ENCODE measurements at places on chromosomes 16 and 17. TPM values are rescaled to one million over a fixed set of nuclear protein-coding genes. Genes with fewer than 3 reads are reported as not detected.

- DNase-seq: no peak
Measured at GRCh38 chr16:85360323-85361277, 248.3 kb upstream of the CIBAR2 start.

GRCh38 chr17:79018370-79018695 is 5.6 kb upstream of the C1QTNF1 start:
- no peak for DNase-seq

- no peak for DNase-seq
Measured at GRCh38 chr16:3358871-3359270, 3.2 kb downstream of the OR2C1 start.

DNA sequence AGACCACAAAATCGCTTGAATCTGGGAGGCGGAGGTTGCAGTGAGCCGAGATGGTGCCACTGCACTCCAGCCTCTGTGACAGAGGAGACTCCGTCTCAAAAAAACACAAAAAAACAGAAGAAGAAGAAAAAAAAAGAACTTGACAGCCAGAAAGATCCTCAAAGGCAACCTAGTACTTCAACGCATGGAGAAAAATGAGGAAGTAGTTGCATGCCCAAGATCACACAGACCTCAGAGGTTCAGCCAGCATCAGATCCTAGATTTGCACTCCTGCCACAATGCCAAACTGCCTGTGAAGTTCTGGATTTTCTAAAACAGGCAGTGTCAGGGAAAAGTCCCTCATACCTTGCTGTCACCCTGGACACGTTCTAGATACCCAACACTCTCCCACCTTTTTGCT is 1.5 kb downstream of the ATPAF2 start:
- DNase-seq: no peak

PDK2 gene
- total RNA-seq: 3.9 TPM

GRCh38 chr16:84502581-84502980 is 1.9 kb downstream of the MEAK7 start:
- DNase-seq: no peak

DNA sequence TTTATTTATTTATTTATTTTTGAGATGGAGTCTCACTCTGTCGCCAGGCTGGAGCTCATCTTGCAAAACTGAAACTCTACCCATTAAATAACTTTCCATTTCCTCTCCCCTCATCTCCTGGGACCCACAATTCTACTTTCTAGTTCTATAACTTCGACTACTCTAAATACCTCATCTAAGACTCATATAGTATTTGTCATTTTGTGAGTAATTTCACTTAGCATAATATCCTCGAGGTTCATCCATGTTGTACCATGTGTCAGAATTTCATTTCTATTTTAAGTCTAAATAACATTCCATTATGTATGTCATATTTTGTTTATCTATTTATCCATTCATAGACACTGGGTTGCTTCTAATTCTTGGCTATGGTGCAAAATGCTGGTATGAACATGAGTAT is 5.1 kb upstream of the NT5M start:
- DNase-seq: no peak

CLEC19A gene
- total RNA-seq: not detected

DNA sequence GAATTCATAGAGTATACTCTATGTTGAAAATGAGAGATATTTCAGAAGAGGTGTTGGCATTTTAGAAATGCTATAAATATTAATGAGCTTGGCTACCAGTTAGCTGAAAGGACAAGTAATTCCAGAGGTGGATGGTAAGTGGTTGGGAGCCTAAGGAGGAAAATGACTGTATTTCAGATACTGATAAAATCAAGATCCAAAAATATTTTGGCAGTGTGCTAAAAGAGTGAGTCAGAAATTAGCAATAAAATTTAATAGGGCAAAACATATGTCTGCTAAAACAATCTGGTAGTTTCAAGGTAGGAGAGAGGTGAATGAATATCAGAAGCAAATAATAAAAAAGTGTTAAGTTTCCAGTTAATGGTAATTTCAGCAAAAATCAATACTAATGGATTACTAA is 1287.9 kb downstream of the CDH8 start:
- DNase-seq: no peak

DNA sequence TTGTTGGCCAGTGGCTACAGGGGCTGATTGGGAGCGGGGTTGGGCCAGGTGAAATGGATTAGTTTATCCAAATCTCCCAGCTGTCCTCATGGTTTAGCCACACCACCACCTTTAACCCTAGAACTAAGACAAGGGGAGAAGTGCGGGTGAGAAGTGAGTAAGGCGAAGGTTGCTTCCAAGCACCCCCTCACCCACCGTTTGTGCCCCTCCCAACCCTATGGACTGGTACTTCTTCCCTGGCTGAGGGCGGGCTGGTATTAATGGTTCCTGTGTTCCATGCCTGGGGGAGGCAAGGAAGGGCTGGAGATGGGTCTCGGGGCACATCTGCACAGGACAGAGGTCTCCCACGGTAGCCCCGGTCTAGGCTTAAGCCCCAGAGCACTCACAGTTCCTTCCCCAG is 25.1 kb downstream of the NT5M start:
- no peak for DNase-seq

NPIPB6 gene
- 0.58 TPM for total RNA-seq

DNA sequence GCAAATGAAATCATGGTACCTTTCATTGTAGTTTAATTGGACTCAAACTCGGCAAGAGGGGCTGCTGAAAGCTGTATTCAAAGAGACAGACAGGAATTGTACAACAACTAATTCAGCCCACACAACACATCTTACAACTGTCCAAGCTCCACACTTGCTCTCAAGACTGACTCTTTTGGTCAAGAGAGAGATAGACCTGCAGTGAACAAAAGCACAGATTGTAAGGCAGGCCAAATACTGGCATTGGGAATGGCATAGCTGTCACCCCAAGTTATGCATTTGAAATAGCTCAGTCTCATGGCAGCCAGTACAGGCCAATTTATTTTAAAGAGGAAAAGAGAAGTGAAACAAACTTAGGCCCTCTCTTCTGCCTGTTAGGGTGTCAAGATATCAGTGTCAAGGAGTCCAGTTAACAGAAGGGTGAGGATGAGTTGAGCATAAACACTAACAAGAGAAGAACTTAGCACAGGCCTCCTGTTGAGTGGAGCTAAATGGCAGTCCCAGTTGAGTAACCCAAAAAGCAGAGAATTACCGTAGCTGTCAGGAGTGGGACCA is 215.7 kb downstream of the IRX3 start:
- DNase-seq: no peak

- no peak for DNase-seq
Measured at GRCh38 chr17:77909236-77909635, 49.3 kb upstream of the TNRC6C start.

METTL2A gene
- 37.6 TPM for total RNA-seq

DNA sequence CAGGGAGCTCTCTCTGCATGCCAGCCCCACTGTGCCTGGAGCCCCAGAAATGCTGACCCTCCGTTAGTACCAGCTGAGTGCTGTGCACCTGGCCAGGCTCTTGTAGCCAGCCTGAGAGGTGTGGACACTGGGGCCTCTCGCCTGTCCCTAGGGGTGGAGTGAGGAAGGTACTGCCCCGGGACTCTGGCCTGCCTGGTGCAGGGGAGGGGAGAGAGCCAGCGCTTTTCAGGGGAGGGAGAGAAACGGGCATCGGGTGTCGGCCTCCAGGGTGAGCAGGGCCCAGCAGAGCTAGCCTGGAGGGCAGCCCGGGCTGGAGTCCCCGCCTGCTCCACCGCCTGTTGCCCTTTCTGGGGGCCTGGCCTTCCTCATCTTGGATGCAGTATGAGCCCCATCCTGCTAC is 13.1 kb downstream of the MAP2K3 start:
- DNase-seq: no peak

DNA sequence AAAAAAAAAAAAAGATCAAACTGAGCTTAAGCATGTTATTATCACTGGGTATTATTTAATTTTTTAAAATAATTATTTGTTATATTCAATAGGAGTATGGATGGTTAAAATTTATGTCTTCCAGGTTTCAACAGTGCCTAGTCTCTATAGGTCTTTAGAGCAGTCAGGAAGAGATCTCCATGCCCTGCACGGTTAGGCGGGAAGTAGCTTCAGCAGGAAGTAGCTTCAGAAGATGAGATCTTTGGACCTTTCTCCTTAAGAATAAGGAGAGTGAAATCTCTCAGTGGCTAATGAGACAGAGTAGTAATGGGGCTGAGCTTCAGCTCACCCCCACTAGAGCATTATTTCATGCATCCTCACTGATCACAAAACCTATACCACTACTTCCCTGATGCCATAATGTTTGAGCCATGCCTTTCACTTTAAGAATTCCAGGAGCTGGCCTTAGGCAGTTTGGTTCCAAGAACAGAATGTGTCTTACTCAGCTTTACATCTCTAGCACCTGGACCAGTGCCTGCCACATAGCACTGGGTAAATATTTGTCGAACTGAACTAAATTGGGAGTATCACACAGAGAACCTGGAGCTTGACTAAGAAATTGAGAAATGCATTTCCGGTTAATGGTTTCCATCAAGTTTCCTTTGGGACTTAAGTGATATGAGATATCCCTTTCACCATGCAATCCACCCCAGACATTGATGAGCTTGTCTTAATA is 43.5 kb downstream of the SCPEP1 start:
- DNase-seq: no peak

MT1M gene
- not detected for total RNA-seq

GRCh38 chr16:81711657-81712319 is 67.3 kb upstream of the PLCG2 start:
- peak; percentile 82 for DNase-seq

CACNB1 gene
- total RNA-seq: 3.6 TPM

- DNase-seq: no peak
Measured at GRCh38 chr16:55437625-55438024, 41.4 kb upstream of the MMP2 start.

- no peak for DNase-seq
Measured at GRCh38 chr16:2591476-2592240, 53.8 kb downstream of the PDPK1 start.

GRCh38 chr17:5797447-5798050 is 213.2 kb upstream of the NLRP1 start:
- no peak for DNase-seq

GRCh38 chr17:8695916-8696415 is 48.7 kb downstream of the CCDC42 start:
- no peak for DNase-seq

- DNase-seq: no peak
Measured at GRCh38 chr17:77403854-77404253, 263.1 kb downstream of the SEC14L1 start.

KCNG4 gene
- 0.02 TPM for total RNA-seq

- DNase-seq: no peak
Measured at GRCh38 chr17:1471490-1471889, 15.5 kb upstream of the CRK start.

GRCh38 chr17:64262198-64262999 is 661 bp downstream of the TEX2 start:
- no peak for DNase-seq

GRCh38 chr16:53123747-53124146 is 69.0 kb downstream of the CHD9 start:
- DNase-seq: no peak

- DNase-seq: no peak
Measured at GRCh38 chr16:64364894-64365293, 757.0 kb downstream of the CDH11 start.

AARSD1 gene
- total RNA-seq: 38.7 TPM

DOC2A gene
- total RNA-seq: 1.1 TPM

DNA sequence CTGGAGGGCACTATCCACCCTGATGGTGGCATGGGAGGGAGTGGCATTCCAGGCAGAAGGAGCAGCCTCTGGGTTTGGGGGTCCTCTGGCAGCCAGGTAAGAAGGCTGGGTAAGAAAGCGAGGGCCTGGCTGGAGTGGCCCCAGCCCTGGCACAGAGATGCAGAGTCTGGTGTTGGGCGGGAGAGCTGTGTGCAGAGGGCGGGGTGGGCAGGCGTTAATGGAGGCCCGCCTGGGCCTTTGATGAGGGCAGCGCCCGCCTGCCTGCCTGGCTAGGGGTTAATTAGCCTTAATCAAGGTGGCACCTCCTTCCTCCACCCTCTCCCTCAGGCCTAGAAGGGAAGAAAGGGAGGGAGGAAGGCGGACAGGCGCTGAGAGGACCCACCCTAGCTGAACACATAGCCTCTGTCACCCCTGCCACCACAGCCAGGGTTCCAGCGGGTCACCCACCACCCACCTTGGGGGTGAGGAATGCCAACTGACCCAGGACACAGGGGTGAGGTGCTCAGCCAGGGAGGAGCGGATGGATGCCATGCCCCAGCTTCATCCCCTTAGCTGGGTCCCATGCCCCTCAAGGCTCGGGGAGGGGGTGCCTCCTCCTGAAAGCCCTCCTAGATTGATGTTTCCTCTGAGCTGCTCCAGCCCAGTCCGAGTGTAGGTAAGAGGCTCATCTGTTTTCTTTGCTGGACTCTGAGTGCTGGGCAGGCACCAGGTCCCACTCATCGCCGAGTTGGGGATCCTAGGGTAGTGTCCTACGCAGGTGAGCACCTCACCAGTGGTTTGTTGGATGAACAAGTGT is 13.4 kb upstream of the FAM83G start:
- no peak for DNase-seq

EVI2A gene
- not detected for total RNA-seq

GRCh38 chr16:56643080-56643778 is 4.8 kb downstream of the MT1A start:
- DNase-seq: peak; percentile 87

DNA sequence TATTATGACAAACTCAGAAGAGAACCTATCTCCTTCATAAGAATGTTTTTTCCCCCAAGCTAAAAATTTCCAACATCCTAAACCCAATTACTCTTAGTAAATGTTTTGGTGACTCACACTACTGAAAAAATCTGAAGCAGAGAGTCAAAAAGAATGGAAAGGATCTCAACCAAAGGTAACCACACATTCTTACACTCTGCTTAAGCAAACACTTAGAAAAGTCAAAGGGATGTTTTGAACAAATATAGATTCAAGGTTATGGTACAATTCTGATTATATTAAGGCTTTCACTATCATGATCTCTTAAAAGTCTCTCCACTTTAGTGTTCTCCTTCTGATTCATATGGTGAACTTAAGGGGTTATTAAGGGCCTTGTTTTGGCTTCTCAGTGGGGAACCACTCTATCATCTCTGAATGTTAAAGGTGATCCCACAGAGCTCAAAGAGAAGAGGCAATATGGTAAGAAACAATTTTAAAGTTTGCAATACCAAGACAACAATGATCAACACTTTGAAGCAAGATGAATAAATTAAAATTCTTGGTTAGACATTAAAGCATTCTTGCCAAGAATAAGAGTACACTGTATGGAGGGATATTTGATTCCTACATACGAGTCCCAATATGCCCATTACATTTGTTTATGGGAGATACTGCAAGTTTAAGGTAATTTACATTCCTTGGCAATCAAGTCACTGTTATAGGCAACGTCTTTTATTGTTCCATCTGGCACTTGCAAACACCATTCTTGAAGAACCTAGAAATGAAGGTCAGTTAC is 69.2 kb downstream of the CDC27 start:
- no peak for DNase-seq

SLFN14 gene
- total RNA-seq: not detected

LDHD gene
- total RNA-seq: 2.6 TPM

MSLN gene
- 0.54 TPM for total RNA-seq
